Uterus (tissue), 4 donors: ENCODE measurements at places on chromosomes 12 and 14. TPM values are rescaled to one million over a fixed set of nuclear protein-coding genes. Genes with fewer than 3 reads are reported as not detected.

GOLGA5 gene
- 36.6 TPM for total RNA-seq

DNA sequence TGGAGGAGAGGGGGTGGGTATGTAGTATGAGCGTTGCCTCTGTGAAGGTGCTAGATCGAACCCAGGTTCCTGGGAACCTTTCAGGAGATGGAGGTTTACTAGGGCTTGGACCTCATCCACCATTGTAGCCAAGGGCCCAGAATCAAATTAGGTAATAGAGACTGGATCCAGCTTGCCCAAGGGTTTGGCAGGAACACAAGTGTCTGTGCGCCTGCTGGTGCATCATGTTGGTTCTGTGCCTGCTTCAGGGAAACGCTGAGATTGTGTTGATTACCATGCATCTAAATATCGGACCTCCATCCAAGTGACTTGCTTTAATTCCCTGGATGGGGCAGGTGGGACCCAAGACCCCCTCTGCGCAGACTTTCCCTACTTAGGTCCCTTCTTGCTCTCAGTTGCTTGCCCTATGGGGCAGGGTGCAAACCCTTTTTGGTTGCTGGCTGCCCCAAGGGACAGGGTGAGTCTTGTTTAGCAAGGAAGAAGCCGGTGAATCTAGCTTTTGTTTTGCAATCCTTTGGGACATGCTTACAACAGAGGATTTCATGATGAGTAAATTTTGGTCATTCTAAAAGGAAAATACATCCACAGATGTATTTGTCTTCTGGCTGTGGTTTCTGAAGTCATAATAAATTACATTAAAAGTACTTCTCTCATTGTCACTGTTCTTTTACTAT lies 189.8 kb upstream of the PRICKLE1 start:
- no peaks in the 10 kb centered on the region for H3K27me3 ChIP-seq
- no peak for DNase-seq
- H3K4me3 ChIP-seq = no peak overlapping the region
- no peak overlapping the region for H3K27ac ChIP-seq
- H3K36me3 ChIP-seq = no peaks in the 10 kb centered on the region

KRT75 gene
- total RNA-seq = not detected

DNA sequence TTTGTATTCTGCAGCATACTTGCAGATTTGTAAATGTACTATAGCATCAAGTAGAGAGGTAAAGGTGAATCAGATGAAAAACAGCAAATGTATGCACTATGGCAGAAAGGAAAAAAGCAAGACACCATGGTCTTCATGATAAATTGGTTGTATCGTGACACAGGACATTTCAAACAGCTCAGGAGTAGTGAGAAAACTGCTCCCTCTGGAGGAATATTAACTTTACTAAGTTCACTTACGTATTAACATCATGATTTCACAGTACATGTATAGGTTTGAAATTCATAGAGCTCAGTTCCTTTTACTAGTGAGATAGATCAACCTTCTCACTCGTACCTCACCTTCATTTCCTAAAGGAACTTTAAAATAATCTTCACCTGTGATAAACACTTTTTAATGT lies 6.5 kb downstream of the MBIP start:
- no peaks in the 10 kb centered on the region for H3K27me3 ChIP-seq
- no peak overlapping the region for H3K4me3 ChIP-seq
- H3K27ac ChIP-seq = no peak overlapping the region
- H3K36me3 ChIP-seq = no peaks in the 10 kb centered on the region
- no peak for DNase-seq

TEX52 gene
- total RNA-seq = not detected

GRCh38 chr14:61567838-61568571 lies 127.3 kb upstream of the HIF1A start:
- H3K36me3 ChIP-seq = no peaks in the 10 kb centered on the region
- H3K27ac ChIP-seq = no peak overlapping the region
- H3K27me3 ChIP-seq = no peaks in the 10 kb centered on the region
- H3K4me3 ChIP-seq = no peak overlapping the region
- DNase-seq = no peak

GRCh38 chr12:124111006-124111405 lies 138.0 kb downstream of the ZNF664 start:
- H3K4me3 ChIP-seq = no peak overlapping the region
- H3K4me1 ChIP-seq = no peaks in the 10 kb centered on the region
- H3K27ac ChIP-seq = no peak overlapping the region
- no peaks in the 10 kb centered on the region for H3K27me3 ChIP-seq

GRCh38 chr12:26282339-26282940 lies 87.1 kb downstream of the SSPN start:
- H3K4me1 ChIP-seq = no peaks in the 10 kb centered on the region
- DNase-seq = no peak
- no peaks in the 10 kb centered on the region for H3K27me3 ChIP-seq

TIGAR gene
- total RNA-seq = 2.1 TPM

GRCh38 chr12:70317781-70318180 lies 48.3 kb upstream of the KCNMB4 start:
- no peaks in the 10 kb centered on the region for H3K36me3 ChIP-seq
- H3K27ac ChIP-seq = no peak overlapping the region
- H3K4me1 ChIP-seq = no peaks in the 10 kb centered on the region
- DNase-seq = no peak
- H3K4me3 ChIP-seq = no peak overlapping the region

- no peak overlapping the region for H3K27ac ChIP-seq
- H3K4me1 ChIP-seq = no peaks in the 10 kb centered on the region
- no peaks in the 10 kb centered on the region for H3K27me3 ChIP-seq
- no peak for DNase-seq
- H3K4me3 ChIP-seq = no peak overlapping the region
- no peaks in the 10 kb centered on the region for H3K36me3 ChIP-seq
These were observed 10.6 kb downstream of the CEP128 start for GRCh38 chr14:80930836-80931389.

GRCh38 chr14:101546706-101547105 lies 14.6 kb upstream of the DIO3 start:
- no peak overlapping the region for H3K4me3 ChIP-seq
- no peak overlapping the region for H3K27ac ChIP-seq
- DNase-seq = no peak
- no peaks in the 10 kb centered on the region for H3K4me1 ChIP-seq
- no peaks in the 10 kb centered on the region for H3K27me3 ChIP-seq

- H3K36me3 ChIP-seq = no peaks in the 10 kb centered on the region
- peaks cover 4% of the 10 kb centered on the region for H3K27me3 ChIP-seq
- DNase-seq = no peak
- H3K4me1 ChIP-seq = no peaks in the 10 kb centered on the region
- H3K27ac ChIP-seq = no peak overlapping the region
- H3K4me3 ChIP-seq = no peak overlapping the region
These were observed 4.7 kb upstream of the CISTR start for GRCh38 chr12:53756300-53757100.

DNA sequence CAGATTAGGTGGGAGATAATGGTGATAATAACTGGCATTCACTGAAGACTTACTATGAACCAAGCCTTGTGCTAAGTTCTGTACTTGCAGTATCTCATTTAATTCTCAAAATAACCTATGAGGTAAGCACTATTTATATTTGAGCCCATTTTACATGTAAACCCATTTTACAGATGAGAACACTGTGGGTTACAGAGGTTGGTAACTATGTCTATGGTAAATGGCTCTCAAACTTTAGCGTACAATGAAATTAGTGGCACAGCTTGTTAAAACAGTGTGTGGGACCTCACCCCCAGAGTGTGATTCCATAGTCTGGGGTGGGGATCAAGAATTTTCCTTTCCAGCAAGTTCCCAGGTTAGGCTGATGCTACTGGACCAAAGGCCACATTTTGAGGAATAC lies 22.2 kb upstream of the JPH4 start:
- H3K27me3 ChIP-seq = no peaks in the 10 kb centered on the region
- no peak overlapping the region for H3K27ac ChIP-seq
- no peaks in the 10 kb centered on the region for H3K4me1 ChIP-seq

DNA sequence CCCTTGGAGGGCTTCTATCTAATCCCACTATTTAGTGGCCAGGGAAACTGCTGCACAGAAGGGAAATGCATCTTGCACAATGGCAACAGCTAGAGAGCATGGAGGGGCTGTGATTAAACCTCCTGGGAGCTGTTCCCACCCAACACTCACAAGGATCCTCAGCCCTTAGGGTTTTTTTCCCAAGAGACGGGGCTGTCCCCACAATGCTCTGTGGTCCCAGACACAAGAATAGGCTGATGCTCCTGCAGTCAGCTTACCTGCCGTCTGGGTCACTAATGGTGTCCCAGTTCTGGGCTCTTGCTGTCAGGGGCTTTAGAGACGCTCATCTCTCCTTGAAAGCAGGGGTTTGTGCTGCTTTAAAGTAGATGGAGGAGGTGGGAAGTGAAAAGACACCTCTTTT lies 4.6 kb downstream of the SERPINA1 start:
- DNase-seq = no peak
- H3K27me3 ChIP-seq = no peaks in the 10 kb centered on the region
- no peak overlapping the region for H3K4me3 ChIP-seq

DNA sequence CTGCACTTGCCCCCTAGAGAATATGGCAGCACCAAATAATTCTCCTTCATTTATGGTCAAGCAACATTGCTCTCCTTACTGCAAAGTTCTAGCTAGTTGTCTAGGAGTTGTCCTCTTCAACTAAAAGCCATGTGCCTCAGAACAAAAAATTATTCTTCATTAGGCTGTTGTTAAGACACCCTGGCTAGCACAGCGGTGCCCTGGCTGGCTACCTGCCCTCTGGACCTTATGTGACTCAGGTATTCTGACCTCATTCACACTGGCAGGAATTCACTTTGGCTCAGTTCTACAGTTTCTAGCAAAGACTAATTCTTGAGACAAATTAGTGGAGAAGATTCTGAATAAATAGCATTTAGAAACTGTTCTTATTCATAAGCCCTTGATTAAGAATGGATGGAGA lies 224.4 kb upstream of the KRR1 start:
- no peaks in the 10 kb centered on the region for H3K27me3 ChIP-seq
- H3K36me3 ChIP-seq = no peaks in the 10 kb centered on the region
- no peaks in the 10 kb centered on the region for H3K4me1 ChIP-seq
- no peak for DNase-seq

TAS2R9 gene
- not detected for total RNA-seq

DNA sequence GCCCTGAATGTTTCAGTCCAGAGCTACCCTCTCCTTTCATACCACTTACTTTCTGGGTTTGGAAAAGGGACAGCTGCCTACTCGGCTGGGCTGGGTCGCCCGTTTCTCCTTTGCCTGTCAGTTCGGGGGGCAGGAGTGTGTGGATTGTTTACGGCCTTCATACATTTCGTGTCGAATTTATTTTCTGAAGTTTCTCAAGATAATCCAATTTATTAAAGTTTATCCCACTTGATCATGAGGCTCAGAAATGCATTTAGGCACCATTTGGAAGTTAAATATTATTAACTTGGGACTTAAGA lies 608 bp downstream of the ZNF410 start:
- H3K27ac ChIP-seq = peak overlapping the region; percentile 96
- H3K4me1 ChIP-seq = peaks cover 6% of the 10 kb centered on the region
- no peaks in the 10 kb centered on the region for H3K36me3 ChIP-seq
- no peaks in the 10 kb centered on the region for H3K27me3 ChIP-seq
- H3K4me3 ChIP-seq = peak overlapping the region; percentile 72

RNASE7 gene
- not detected for total RNA-seq

AVPR1A gene
- 23.3 TPM for total RNA-seq

GRCh38 chr14:21227150-21227549 lies 42.1 kb downstream of the HNRNPC start:
- no peaks in the 10 kb centered on the region for H3K36me3 ChIP-seq
- no peak for DNase-seq

DNA sequence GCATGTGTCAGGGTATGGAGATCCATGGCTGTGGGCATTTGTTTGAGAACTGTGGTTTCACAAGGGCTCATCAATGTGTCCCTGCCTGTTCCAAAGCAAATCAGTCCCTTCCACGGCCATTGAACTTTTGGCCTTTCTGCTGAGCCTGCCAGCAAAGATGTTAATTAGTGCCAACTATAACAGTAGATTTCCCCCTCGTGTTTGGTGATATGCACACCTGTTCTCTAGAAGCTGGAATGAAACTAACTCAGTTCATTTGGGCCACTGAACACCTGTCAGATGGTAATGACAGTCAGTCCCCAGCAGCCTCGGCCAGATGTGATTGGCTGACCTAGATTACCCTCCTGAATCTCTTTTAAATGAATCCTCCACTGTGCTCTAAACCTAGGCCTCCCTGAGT lies 43.2 kb downstream of the IRAK3 start:
- no peak overlapping the region for H3K27ac ChIP-seq
- H3K27me3 ChIP-seq = no peaks in the 10 kb centered on the region
- H3K4me1 ChIP-seq = no peaks in the 10 kb centered on the region
- no peak for DNase-seq
- H3K36me3 ChIP-seq = no peaks in the 10 kb centered on the region

- no peaks in the 10 kb centered on the region for H3K4me1 ChIP-seq
- DNase-seq = no peak
- H3K36me3 ChIP-seq = no peaks in the 10 kb centered on the region
- H3K27me3 ChIP-seq = no peaks in the 10 kb centered on the region
- H3K4me3 ChIP-seq = no peak overlapping the region
These were observed 1148.4 kb downstream of the VRK1 start for GRCh38 chr14:97945631-97946030.

GRCh38 chr12:53481939-53482586 lies 17.2 kb downstream of the MAP3K12 start:
- H3K27ac ChIP-seq = peak overlapping the region; percentile 20
- no peaks in the 10 kb centered on the region for H3K27me3 ChIP-seq
- H3K4me3 ChIP-seq = no peak overlapping the region
- H3K36me3 ChIP-seq = no peaks in the 10 kb centered on the region

DNA sequence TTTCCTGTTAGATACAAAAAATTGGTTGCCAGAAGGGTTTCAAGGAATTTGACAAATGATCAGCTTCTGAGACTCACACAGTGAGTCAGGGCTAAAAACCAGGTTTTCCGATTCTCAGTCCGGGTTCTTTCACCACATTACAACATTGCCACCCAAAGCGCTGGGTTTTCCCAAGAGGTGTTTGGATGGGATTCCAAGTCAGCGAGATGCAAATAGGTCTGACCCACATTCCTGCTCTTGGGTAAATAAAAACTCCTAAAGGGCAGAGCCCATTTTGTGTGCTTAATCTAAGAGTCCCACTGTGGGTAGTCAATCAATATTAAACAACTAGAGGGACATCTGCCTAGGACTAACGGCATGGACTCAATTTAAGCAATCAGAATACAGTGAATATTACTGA lies 5.4 kb upstream of the RIC8B start:
- H3K27me3 ChIP-seq = no peaks in the 10 kb centered on the region
- no peaks in the 10 kb centered on the region for H3K4me1 ChIP-seq
- H3K4me3 ChIP-seq = no peak overlapping the region
- no peaks in the 10 kb centered on the region for H3K36me3 ChIP-seq
- DNase-seq = no peak
- no peak overlapping the region for H3K27ac ChIP-seq
